ENCODE measurements at places on chromosomes 5 and 9.

GRCh38 chr9:131252120-131252519 lies 24.2 kb downstream of the FAM78A start:
- no peak for DNase-seq

DNA sequence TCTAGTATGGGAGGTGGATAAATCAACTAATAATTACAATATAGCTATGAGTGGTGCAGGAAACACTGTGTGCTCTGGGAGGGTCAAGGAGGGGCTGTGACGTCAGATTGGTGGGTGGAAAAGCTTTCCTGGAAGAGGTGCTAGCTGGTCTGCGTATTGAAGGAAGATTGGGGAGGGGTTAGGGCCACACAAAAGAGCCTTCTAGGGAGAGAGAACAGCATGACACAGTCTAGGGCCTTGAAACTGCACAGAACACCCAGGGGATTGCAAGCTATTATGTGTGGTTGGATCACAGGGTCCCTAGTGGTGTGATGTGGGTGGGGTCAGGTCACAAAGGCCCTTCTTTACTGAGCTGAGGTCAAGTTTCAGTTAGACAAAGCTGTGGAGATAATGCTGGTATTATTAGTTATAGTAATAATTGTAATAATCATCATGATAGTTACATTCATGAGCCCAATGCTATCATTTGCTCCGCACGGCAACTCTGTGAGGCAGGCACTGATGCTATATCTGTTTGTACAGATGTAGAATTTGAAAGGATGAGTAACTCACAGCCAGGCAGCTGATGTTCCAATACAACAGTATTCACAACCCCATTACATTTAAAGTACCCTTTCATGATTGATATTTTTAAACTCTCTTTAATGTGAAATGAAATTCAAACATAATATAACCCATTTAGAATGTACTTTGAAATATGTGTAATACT lies 197.4 kb upstream of the IL12B start:
- no peak for DNase-seq

- peak; percentile 53 for DNase-seq
Measured at GRCh38 chr5:150000990-150001659, 586 bp downstream of the HMGXB3 start.

DNA sequence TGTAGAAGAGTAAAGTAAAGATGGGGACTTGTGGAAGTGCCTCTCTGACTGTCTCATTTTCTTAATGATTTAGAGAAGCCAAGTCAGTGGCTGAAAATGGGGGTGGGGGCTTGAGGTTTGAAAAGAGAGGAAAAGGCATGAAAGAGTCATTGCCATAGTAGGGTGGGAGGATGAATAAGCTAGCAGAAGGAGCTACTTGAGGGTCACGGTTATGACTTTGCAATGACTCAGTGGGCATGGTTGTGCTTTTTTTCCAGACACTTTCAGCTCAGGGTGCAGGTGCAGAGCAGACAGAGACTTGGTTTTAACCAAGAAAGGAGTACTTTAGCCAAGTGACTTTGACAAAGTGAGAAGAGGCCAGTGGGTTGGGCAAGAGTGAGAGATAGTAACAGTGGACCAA lies 117.8 kb downstream of the PTTG1 start:
- DNase-seq = peak; percentile 52

- no peak for DNase-seq
Measured at GRCh38 chr9:98538626-98539031, 170.1 kb downstream of the GABBR2 start.

GRCh38 chr5:61809651-61810050 lies 477.6 kb downstream of the ZSWIM6 start:
- no peak for DNase-seq

GRCh38 chr5:157802736-157803135 lies 56.2 kb downstream of the CLINT1 start:
- no peak for DNase-seq

DNA sequence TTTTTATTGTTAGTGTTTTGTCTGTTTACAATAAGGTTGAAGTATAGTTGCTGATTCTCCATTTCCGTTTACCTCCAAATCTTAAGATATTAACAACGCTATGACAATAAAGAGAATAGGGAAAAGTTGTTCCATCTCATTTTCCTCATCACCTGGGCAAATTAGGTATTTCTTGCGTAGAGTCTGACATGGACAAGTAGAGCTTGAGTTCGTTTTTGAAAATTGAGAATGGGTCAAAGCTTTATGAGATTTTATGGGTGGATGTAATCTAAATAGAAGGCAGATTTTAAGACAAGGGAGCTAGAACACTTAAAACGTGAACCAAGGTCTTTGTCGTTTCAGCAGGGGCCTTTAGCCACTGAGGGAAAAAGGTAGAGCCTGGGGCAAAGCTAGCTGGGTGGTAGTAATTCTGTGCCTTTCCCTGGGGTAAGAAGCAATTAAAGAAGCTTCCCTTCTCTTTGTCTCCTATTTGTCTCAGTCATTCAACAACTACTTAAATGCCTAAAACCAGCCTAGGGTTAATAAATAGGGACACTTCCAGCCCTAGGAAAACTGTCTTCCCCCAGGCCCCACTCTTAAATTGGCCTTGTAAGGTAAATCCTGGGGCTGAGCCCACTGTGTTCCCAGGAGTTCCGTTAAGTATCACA lies 551 bp upstream of the CAAP1 start:
- no peak for DNase-seq

DNA sequence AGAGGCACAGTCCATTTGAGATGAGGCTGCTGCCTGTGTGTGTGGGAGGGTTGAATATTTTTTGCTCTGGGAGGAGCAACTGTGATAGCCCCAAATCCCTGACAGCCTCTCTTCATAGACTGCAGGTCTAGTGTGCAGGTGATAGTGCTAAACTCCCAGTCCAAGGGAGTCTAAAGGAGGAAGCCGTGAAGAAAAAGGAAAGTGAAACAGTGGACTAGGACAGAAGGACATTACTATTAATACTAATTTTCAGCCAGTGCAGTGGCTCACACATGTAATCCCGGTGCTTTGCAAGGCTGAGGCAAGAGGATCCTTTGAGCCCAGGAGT lies 295.0 kb downstream of the PDE4D start:
- DNase-seq = no peak

DNA sequence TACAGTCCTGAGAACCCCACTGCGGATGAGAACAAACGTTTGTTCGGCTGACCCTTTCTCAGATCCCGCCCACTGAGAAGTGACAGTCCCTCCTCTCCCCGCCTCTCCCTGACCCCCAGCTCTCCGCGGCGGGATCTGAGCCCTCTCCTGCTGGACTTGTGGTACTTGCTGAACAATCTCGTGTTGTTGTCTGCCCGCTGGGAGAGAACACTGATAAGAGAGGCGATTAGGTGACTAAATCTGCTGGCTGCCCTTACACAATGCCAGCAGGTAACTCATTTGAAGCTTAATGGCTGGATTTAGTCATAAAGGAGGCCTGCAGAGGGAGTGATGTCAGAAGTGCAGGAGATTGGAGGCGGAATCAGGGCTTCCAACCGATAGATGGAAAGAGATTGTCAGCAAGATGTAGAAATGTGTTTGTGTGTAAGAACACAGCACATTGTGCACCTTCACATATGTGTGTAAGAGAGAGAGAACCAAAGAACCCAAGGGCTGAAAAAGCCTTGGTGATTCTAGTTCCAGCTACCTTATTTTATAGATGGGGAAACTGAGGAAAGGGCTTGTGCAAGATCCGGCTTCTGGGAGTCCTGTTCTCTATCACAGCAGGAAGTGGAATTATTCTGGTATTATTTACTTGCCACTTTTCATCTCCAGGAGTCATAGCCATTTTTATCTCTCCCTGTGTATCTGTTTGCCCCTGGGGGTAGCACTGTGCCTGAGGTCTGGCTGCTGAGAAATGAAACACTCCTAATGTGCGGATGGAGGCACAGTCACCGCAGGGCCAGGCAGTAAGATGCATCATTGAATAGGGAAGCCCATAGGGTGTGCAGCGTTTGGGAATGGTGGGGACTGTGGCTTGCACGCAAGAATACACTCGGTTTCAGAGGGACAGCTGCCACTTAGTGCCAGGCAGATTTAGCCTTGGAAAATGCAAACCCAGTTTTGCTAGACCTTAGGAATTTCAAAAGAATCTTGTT lies 203.7 kb upstream of the MSX2 start:
- DNase-seq = no peak

GRCh38 chr5:87185838-87186237 lies 81.8 kb upstream of the RASA1 start:
- no peak for DNase-seq

- no peak for DNase-seq
Measured at GRCh38 chr5:33379757-33380156, 61.0 kb upstream of the TARS1 start.

- DNase-seq = peak; percentile 70
Measured at GRCh38 chr5:157198277-157198986, 17.8 kb downstream of the ITK start.

DNA sequence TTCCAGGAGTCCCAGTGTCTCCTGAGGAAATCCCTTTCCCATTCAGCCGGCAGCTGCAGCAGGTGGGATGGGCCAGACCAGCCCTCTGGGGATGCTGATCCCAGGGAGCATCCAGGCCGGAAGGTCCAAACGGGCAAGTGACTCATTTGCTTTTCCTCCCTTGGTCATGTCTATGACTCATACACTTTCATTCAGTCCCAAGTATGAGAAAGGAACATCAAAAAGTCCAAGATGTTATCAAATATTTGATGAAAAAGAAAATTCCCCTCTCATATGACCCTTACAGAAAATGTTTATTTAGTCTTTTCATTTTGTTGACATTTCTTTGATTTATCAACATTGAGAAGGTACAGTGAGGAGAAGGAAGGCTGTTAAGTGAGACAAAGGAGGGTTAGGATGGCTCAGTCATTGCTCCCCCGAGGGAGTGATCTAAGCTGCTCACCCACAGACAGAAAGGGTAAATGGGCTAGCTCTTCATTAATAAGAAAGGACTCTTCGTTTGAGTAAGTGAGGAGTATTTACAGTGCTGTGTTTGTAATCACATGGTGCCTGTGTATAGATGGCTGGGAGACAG lies 117.6 kb upstream of the ANKRD55 start:
- no peak for DNase-seq

- no peak for DNase-seq
Measured at GRCh38 chr5:34899066-34899465, 16.2 kb downstream of the RAD1 start.

DNA sequence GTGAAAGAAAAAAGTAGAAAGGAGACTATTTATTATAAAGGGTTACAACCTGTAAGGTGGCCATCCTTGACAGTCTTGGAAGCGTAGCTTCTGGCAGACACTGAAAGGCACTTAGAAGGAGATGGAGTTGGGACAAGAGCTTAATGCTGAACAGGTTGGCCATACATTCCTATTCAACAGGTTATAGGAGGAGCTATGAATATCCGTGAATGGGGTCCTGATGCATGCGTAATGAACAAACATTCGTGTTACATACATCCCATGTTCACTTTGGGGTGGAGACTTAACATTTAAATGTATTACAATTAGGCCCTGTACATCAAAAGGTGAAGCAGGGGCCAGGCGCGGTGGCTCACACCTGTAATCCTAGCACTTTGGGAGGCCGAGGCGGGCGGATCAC lies 33.3 kb upstream of the GTF2H2C start:
- no peak for DNase-seq

DNA sequence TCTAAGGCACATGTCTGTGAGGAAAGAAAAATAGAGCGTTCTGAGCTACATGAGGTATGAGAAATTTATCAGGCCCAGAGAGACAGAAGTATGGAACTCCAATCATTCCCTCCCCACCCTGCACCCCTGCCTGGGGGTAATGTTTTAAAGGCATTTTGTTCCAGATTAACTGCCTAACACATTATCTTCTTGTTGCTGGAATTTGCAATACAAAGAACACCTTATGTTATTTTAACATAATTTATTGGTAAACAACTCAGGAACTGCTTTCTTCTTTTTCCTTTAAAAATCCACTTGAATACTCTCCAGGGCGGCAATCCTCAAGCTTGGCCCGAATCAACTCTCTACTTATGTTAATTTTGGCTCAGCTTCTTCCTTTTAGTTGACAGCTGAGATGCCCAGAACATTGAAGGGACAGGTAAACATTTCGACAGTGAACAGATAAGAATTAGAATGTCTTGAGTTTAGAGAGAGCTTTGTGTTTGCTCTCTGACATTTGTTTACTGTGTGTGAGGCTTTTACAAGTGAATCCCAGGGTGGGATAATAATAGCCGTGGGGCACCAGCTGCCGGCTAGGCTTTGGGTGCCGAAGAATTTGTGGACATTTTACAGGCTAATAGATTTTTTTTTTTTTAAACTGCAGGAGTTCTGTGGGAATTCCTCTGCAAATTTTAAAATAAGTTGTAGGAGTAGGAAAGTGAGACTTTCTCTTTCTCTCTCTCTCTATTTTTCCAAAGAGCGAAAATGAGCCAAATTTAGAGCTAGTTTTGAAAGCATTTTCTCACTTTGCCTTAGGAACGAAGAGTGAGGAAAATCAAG lies 96.4 kb upstream of the TAF11L2 start:
- DNase-seq = no peak

DNA sequence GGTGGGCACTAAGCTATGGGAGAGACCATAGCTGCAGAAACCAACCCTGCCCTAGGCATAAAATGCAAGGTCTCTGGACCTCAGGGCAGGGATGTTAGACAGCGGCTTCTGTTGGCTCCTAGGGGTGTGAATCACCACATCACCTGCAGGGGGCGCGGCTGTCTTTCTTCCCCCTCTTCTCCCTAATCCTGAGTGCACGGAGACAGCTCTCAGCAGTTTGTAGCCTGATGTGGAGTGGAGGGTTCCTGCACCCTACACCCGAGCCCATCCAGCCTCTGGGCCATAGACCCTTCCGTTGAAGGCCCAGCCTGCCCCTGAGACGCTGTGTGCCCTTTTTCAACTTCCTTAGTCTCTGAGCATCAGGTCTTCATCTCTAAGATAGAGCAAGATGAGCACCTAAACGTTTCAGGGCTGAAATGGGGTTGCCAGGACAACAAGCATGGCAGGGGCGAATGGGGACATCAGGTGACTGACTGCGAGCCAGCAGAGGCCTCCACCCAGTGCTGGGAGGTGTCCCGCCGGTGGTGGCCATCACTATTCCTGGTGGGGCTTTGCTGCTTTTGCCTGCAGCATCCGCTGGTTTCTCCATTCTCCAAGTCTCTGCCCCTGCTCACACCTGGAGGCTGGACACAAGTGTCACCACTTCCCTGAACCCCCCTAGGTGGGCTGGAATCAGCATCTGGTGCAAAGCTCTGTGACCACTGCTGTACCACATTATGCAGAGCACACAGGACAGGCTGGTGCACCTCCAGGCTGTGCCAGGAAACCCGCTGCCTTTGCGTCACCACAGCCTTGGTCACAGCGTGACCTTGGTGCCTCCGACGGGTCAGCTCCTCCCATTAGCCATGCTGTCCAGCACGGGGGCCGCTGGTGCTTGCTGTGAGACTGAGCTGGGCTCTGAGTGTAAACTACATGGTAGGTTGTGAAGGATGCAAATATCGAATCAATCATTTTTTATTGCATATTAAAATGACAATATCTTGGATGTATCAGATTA lies 2.5 kb upstream of the SEC16A start:
- DNase-seq = peak; percentile 85

GRCh38 chr5:92455011-92455410 lies 1071.9 kb upstream of the ARRDC3 start:
- DNase-seq = no peak

DNA sequence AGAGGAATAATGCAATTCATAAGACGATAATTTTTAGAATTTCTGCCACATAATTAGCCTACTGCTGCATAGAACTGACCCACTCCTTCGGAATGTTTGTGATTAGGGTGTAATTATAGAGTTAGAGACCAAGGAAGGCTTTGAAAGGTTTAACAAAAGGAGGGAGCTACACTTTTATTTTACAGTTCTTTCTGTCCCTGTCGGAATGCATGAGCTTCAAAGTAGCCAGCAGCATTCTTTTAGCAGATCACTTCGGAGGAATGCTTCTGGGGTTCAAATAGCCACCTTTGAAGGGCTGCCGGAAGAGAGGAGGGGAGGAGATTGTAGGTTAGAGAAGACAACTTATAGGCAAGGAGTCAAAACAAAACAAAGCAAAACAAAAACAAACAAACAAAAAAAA lies 168.1 kb downstream of the GRIA1 start:
- no peak for DNase-seq

Data from activated naive CD4-positive, alpha-beta T cell treated with Interleukin-2 at 50 U/mL for 16 hours (primary cell).